ENCODE measurements at places on chromosomes 1 and 21.

- DNase-seq: no peak
Measured at GRCh38 chr21:15506086-15506485, 223.7 kb upstream of the USP25 start.

- peak; percentile 17 for DNase-seq
Measured at GRCh38 chr1:45752441-45753052, 2.1 kb upstream of the IPP start.

DNA sequence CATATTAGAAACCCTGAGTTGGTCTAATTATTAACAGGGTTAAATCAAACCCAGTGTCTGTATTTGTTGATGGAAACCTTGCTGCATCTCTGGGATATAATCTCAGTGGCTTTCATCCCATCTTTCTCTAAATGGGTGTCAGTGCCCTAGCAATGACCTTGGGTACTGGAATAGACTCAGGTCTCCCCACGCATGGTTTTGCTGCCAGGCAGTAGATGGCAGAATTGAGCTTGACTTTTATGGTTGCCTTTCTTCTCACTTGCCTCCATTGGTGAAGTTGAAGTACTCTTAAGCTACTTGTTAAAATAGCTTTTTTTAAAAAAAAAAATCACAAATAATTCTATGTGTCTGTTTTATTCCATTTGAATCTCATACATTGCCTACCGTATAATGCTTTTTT, 81.8 kb upstream of the HMCN1 start:
- DNase-seq: no peak

GRCh38 chr1:46520063-46520911, 30.7 kb downstream of the DMBX1 start:
- peak; percentile 90 for DNase-seq

DNA sequence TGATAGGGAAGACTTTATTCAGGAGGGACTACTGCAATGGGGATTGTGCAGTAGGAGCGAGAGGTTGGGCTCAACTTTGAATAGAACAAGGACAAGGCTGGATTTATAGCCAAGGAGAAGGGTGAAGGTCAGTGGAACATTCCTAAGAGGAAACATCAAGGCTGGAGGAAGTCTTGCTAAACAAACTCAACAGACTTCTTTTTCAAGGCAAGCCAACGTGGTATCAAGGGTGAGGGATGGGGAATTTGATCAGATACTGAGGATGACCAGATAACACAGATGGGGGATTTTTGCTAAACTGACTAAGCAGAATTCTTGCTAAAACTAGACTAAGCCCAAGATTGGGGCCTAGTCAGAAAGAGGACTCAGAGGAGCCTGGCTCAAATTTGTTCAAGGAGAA, 107.3 kb downstream of the DUSP10 start:
- DNase-seq: no peak

DNA sequence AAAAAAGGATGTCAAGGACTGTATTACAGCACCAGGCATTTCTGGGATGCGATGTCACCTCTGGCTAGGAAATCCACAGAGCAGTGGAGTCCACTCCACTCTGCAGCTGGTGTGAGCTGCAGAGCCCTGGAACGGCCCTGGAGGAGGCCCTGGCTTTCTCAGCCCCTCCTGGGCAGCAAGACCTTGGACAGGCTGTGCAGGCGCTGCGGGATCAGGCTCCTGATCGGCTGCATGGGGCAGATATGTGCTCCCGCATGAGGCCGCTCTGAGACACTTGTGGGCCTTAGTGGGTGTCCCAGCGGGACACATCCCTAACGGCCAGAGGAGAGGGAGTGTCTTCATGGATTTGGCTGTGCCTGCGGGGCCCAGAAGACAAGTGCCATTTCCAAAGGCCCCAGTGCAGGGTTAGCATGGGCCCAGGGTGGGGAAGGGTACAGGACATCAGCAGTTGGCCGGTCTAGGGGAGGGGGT, 6.2 kb downstream of the DNMT3L start:
- DNase-seq: peak; percentile 55

GRCh38 chr1:206706806-206707366, 22.2 kb downstream of the MAPKAPK2 start:
- no peak for DNase-seq

DNA sequence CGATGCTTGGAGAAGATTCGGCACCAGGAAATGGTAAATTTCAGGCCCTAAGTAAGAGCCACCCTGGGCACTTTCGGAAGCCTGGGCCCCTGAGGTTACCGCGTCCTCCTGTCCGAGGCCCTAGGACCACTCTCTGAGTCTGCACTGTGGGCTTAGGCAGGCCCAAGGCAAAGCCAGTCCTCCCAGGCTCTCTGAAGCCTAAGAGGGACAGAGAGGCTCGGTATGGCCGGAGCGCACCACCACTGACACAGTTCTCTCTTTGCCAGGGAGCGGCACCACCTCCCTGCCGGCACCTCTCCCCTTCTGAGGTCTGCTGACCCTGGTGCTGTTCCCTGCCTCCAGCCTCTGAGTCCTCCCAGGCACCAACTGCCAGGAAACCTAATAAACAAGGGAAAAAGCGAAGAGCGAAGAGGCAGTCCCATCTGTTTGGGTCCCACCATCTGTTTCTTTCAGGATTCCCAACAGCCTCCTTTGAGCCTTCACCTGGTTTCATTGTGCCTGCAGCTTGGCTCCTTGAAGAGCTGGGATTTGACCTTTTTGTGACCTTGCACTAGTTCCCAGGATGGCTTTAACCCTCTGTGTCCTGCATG, 57.7 kb downstream of the VWA5B1 start:
- DNase-seq: no peak

DNA sequence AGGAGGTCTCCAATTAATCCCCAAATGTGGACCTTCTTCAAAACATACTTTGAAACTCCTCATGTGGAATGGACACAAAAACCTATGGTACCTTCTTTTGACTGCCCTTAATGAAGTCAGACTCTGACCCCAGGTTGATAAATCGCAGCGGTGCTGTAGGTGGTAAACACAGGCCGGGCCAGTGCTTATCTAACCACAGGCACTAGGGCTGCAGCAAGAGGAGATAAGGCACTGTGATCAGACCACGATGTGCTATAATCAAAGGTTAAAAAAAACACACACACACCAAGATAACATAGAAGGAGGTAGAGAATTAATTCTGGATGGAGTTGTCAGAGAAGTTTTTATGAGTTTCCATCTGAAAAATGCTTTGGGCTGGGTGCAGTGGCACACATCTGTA, 52.3 kb upstream of the SIPA1L2 start:
- DNase-seq: no peak

DNA sequence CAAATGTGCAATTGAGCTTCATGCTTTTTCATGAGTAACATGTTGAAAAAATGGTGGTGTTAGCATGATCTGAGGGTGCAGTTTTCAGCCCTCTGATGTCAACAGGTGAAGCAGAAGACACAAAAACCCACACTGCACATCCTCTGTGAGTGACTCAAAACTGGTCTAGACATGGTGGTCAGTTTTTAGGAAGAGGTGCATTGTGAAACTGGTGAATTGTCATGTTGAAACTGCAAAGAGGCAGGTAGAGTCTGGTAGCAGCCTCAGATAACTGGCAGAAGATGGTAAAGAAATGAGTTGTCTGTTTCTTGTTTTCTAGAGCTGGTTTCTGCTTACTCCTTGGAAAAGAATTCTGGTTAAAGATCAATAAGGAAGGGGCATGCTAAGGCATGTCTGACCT, 97.3 kb upstream of the HMCN1 start:
- no peak for DNase-seq

- DNase-seq: no peak
Measured at GRCh38 chr1:116768416-116769103, 14.3 kb downstream of the CD2 start.

- DNase-seq: no peak
Measured at GRCh38 chr21:36710729-36711048, 11.8 kb downstream of the SIM2 start.

DNA sequence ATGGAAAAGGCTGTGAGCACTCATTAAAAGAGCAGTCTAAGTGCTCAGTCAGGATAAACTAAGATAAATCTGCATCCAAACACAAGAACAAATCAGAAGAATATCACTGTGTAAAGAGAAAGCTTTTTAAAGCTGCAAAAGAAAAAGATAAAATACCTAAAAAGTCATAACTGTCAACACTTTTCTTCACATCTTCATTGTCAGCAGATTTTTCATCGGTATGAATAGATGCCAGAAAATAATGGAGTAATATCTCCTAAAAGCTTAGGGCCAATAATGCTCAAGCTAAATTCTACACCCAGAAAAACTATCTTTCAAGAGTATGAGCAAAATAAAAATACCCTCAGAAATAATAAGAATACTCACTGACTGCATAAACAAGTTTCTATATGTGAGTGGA, 54.0 kb upstream of the PALMD start:
- no peak for DNase-seq

GRCh38 chr1:220921971-220922635, 42.9 kb downstream of the HLX start:
- no peak for DNase-seq

DNA sequence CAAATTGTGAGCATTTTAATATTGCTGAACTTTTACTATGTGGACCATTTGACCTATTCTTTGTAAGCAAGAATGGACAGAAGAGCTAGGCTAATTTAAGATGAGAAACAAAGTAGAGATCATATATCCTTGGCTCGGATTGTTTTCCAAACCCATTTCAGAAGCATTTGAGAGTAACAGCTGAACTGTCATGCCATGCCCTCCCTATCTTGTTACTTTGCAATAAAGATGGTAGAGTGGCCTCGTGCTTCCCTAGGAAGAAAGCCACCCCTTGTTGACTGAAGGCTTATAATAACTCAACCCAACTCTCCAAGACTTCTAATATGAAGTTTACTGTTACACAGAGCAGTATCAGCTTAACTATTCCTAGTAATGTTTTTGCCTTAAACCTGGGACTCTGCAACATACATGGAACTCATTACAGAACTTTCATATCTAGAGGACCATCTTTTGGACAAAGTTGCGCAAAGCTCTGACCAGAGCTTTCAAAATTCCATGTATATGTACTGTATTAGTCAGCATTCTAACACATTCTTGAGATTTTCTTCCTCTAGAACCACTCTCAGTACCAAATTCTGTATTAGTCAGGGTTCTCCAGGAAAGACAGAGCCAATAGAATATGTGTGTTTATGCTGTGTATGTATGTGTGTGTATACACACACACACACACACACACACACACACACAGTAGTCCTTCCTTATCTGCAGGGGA, 68.7 kb downstream of the ADAMTS1 start:
- DNase-seq: peak; percentile 75

- no peak for DNase-seq
Measured at GRCh38 chr1:21579791-21580190, 70.6 kb downstream of the ALPL start.

DNA sequence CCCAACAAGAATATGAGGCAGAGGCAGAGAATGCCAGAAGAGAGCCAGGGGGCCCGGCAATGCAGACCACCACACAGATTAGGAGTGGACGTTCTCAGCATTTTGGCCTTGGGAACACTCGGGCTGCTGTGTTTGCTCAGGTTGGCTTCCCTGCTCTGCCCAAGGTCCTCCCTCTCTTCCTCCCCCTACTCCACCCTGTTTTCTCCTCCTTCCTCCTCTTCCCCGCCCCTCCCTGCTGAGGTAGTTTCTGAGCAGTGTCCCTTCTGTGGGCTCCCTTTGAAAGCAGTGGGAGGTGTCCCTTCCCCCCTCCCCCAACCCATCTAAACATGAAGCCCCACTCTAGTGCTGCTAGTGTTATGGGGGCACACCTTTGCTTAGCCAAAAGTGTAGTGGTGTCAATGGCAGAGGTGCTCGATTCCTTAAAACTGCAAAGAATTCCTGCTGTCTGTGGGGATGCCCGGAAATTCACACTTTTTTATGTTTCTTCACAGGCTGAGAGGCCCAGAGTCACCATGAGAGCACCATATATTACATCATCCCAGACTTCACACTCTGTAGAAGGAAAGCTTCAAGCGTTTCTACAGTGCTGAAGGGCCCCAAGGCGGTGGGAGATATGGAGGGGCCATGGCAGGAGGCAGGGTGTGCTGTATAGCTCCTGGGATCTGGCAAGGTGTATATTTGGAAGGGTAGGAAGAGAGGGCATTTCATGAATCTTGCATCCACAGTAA, at the start of gene HHIPL2:
HHIPL2 (minus strand) TSS at position 161 of the 728 bp plus-strand sequence; CDS start at position 101, 60 bp downstream.
- DNase-seq: no peak

GRCh38 chr1:111615870-111616715, 3.5 kb upstream of the RAP1A start:
- no peak for DNase-seq

GRCh38 chr1:200405264-200405663, 4.6 kb downstream of the ZNF281 start:
- DNase-seq: no peak

DNA sequence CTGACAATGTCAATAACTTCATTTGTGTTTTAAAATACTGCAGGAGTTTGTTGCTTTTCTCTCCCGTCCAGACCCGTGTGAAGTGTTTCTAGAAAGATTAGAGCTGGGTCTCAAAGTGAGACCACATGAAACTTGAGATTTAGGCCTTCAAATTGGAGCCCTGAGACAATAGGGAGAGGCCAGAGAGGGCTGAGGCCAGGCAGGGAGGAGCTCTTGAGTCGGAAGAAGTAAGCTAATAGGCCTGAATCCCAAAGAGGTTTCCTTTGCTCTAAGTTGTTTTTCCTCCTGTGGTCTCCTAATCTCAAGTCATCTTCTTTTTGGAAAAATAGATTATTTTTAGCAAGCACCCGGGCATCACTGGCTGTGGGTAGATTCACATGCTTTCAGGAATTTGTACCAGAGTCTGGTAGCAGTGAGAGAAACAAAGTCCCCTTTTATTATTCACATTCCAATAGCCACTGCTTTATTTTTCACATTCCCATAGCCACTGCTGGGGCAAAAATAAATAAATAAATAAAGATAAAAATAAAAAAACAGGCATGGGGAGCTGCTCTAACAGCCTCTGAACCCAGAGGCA, 25.6 kb downstream of the CD244 start:
- DNase-seq: peak; percentile 22

DNA sequence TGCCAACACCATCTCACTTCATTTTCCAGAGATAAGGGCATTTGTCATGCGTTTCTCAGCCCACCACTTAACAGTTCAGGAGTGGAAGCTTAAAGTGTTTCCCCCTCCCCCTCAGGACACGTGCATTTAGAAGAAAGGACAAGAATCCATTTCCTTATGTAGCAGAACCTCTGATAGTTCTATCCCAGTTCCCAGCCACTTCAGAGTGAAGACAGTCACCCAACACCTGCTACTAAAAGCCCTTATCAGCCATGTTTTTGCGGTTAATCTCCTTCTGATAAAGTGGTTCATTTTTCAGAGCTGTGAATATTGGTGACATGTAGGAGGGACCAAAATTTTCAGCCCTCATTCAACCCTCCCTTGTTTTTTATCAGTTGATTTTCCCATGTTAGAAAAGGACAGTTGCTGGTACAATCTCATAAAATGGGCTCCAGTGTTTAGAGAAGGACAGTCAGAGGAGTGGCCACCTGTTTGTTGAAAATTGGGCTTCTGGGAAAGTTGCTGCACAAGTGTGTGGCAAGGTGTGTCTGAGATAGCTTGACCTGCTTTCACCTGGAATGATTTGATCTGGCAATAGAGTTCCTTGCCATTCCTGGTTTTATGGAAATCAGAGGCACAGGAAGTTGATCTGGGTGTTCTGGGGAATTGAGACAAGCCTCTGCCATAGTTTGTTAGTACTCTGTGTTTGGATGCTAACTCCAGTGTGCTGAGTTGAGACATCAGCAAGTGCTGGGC, 114.0 kb downstream of the PPP1R12B start:
- DNase-seq: no peak

All from myocyte (in vitro differentiated cells).